ENCODE measurements at places on chromosomes 4 and X. TPM values are rescaled to one million over a fixed set of nuclear protein-coding genes. Genes with fewer than 3 reads are reported as not detected.
A peak's percentile ranks its signal among the peaks of the same experiment; 100 is the strongest.

Gene CXorf65
- total RNA-seq: not detected

- DNase-seq: peak; percentile 1
Measured at GRCh38 chrX:147376601-147377422, 534.9 kb upstream of the FMR1 start.

Gene MAPK10
- total RNA-seq: 94.1 TPM

DNA sequence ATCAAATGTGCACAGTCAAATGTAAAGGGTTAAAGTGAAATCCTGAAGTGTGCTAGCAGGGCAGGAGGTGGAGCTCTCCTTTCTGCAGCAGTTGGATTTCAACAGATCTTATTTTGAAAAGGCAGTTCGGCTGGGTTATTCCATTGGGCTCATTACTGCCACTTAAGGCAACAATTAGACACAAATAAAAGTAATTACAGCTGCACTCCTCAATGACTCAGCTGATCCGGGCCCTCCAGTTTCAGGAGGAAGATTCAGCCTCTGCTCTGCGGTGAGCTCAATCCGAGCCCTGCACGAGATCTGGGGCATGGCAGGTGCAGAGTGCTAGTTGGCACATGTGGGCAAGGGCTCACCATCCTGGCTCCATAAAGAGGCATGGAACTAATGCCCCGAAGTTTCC, 85.4 kb downstream of the PHKA2 start:
- DNase-seq: no peak
